ENCODE measurements at places on chromosomes 1 and 21. TPM values are rescaled to one million over a fixed set of nuclear protein-coding genes. Genes with fewer than 3 reads are reported as not detected.

Gene ARHGEF19
- 6.0 TPM for total RNA-seq

Gene KRTAP19-3
- not detected for total RNA-seq

Gene MYOC
- total RNA-seq: not detected

Gene PCBP3
- 1.2 TPM for total RNA-seq

Gene G0S2
- 4.3 TPM for total RNA-seq

Gene RHOU
- 11.4 TPM for total RNA-seq

Measured in A549 treated with Hydrocortisone at 1 μM for 4 hours (cell line).